GM12864 (cell line): ENCODE measurements at places on chromosomes 3 and 15.

DNA sequence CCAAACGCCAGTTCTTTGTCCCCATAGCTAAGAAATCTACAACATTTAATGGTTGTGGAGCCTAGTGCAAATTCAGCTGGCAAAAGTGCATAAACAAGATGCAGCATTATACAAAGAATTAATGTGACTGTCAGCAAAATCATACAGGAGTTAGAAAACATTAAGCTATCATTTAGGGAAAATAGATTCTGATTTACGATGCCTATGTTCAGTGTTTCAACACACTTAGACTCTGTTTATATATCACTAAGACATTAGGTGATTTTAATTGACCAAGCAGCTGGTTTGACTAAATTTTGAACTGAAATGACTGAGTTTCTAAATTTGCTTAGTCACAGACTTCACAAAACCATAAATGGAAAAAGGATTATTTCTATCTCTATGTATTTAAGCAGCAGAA, 1076.8 kb downstream of the TBL1XR1 start:
- no peak for DNase-seq

DNA sequence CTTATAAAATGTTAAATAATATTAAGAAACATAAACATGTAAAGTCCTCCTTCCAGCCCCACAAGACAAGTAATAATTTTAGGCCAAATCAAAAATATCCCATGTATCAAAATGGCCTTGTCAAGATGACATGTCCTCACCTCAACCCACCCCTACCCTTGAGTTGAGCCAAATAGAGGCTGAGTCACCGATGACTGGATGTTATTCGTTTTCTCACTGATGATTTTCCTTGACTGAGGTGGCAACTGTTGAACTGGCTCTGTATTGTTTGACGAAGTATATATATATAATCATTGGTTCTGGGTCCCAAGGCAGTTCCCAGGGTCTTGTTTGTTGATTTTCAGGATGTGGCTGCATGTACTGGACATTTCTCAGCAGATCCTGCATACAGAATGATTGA, 75.3 kb downstream of the TMEM108 start:
- DNase-seq, result no peak

- no peak for DNase-seq
Observed at GRCh38 chr3:140376136-140376889, 301.6 kb upstream of the TRIM42 start.

DNA sequence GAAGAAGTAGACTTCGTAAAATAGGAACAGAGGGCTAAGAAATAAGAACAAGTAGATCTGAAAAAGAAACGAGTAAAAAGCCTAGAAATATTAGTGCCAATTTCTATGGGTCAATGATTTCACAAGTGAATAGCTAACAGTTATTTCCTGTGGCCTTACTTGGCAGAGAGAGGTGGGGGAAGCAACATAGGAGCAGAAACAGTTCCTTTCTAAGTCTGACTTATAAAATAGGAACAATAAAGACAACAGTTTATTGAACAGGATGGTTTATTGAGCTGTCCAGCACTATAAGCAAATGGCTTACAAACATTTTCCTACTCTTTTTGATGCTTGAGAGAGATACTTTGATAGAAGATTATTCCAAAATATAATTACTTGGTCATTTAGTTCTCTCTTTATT, 37.9 kb downstream of the AGTR1 start:
- DNase-seq, result no peak

DNA sequence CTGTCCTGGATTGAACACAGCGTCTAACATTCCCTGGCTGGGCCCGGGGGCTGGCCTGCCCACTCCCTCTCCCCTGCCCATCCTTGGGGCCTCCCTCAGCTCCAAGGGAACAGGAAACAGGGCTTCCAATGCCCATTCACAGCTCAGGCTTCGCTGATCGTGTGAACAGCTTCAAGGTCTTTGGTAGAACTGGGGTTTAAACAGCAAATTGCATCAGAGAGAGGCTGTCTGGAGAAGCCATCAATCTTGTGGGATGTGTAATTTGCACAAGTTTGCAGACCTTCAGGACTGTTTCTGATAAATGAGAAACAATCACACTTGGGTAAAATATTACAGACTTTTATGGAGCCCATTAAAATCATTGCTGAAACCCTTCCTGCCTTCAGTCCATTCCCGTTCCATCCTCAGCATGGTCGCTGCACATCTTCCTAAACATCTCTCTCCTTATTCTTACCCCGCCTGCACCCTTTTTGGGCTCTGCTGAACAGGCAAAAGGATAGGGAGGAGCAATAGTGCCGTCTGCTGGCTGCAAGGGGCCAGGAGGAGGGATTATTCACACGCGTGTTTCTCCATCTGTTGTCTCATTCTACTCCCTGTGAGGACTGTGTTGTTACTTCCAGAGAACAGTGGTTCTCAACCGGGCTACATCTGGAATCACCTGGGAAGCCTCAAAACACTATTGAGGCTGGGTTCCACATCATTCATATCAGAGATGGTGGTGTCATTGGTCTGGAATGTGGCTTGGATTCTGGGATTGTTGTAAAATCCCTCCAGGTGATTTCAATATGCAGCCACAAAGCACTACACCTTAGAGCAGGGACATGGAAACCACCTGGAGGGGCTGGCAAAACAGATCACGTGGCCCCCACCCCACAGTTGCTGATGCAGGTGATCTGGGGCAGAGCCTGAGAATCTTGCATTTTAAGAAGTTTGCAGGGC, 116.3 kb downstream of the CLSTN2 start:
- no peak for DNase-seq

- DNase-seq, result no peak
Observed at GRCh38 chr3:62585861-62586260, 212.5 kb upstream of the FEZF2 start.

GRCh38 chr15:31023841-31024240, 32.4 kb upstream of the MTMR10 start:
- no peak for DNase-seq

GRCh38 chr3:111819927-111820326, 39.1 kb upstream of the PHLDB2 start:
- no peak for DNase-seq

DNA sequence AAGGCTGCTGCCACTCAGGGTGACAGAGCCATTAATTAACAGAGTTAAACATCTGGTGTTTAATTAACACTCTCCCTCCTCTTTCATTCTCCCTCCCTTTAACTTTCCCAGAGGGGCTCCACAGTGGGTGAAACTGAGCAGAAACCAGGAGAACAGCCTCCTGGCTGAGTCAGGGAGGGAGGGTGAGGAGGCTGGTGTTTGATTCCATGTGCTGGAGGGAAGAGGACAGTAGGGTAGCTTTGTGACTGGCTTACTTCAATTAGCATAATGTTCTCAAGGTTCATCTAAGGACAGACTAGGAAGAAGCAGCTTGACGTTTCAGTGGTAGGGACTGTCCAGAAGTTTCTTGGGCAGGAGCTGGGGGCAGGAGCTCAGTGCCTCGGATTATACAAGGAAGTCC, 62.8 kb downstream of the SEMA5B start:
- DNase-seq, result no peak

DNA sequence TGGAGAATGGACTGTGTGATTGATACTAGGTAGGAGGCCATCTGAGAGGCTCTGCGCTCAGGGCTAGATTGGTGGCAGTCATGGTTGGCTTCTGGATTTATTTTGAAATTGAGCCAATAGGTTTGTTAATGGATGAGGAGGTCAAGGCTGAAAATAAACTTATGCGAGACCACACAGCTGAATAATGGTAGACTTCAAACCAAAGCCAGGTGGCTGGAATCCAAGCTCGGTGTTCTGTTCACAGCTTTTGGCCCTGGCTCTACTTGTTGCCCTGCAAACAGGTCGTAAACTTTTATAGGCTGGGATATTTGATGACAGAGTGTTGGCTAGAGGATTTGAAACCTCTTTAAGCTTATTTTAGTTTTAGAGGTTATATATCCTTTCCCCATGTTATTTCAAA, 160.4 kb downstream of the CHL1 start:
- DNase-seq, result no peak

DNA sequence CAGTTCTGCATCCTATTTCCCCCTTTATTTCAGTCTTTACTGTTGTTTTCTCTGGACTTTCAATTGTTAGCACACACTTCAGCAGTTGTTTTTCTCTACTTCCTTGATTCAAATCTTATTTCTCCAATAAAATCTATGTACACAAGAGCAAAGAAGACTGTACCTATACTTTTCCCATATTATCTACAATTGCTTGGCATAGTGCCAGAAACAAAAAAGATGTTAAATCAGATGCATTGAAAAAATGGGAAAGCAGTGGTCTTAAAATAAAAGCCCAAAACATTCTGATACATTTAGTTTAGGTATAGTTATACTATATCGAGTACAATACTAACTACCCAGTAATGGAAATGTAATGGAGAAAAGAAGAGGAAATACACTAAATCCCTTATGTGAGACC, 265.1 kb downstream of the UBE2E2 start:
- no peak for DNase-seq

- no peak for DNase-seq
Observed at GRCh38 chr3:113219605-113220300, 8.4 kb downstream of the BOC start.

- DNase-seq, result no peak
Observed at GRCh38 chr15:93126599-93126998, 37.6 kb upstream of the RGMA start.

DNA sequence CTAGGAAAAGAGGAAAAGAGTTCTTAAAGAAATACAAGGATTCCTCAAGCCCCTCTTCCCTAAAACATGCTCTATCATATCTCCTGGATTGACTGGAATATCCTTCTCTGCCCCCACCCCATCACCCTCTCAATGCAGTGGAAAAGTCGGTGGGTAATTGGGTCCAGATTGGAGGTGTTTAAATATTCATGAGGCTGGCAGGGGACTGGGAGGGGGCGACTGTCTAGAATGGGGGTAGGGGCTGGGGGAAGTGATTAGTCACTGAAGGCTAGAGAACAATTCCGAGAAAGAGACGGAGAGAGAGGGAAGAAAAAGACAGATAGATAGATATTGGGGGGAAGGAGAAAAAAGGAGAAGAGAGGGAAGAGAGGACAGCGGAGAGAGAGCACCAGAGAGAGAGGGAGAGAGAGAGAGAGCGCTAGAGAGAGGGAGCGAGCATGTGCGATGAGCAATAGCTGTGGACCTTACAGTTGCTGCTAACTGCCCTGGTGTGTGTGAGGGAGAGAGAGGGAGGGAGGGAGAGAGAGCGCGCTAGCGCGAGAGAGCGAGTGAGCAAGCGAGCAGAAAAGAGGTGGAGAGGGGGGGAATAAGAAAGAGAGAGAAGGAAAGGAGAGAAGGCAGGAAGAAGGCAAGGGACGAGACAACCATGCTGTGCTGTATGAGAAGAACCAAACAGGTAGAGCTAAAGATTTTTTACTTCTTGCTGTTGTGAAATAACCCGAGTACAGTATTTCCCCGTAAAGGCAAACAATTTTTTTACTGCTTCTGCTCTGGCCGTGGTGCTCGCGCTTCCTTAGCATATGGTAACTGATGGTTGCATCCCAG, at the start of gene GAP43:
Gene GAP43 (plus strand): TSS at position 467 of the 825 bp plus-strand sequence. CDS start 180 bp downstream, at position 647.
- DNase-seq, result no peak

DNA sequence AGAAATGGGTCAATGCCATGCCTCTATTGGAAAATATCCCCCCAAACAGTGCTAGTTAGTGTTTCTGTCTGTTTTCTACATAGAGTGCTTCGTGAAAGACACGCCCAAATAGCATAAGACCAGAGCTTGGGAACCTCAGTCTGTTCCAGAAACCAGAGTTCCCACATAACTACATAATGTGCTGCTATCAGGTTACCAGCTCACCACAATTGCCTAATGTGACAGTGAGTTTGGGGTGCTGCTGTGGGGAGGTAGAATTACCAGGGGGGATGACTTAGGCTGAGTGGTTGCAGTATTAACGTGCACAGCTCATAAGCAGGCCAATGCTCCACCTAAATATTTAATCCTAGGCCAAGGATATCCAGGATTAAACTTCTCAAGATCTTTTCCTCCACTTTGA, 39.2 kb downstream of the DUT start:
- no peak for DNase-seq

- no peak for DNase-seq
Observed at GRCh38 chr15:73948982-73949381, 22.7 kb downstream of the LOXL1 start.

- no peak for DNase-seq
Observed at GRCh38 chr15:71111181-71111565, 4.1 kb upstream of the THSD4 start.

GRCh38 chr15:90259524-90259923, 5.9 kb upstream of the NGRN start:
- peak; percentile 39 for DNase-seq

DNA sequence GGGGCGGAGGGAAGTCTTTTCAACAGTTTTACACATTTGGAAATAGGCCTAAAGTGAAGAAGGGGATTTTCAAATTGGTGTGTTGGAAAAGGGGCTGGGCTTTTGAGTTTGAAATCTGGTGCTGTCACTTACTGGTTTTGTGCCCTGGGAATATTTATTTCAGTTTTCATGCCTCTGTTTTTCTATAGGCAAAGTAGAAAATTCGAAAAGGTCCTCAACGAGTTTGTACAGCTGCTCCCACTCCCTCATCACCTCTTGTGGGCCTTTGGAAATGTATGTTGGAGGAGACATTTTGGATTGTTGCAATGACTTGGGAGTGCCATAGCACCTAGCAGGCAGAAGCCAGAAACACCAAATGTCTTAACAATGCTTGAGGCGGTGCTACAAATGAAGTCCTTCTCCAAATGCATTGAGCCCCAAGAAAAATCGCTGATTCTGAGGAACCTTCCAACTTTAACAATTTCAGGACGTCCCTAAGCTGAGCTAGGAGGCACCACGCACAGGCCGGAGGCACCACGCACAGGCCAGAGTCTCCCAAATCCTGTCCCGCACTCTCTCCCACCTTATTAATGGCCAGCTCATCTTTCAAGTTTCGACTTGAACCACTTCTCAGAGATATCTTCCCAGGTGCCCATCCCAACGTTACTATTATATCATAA, 639 bp upstream of the POLR2M start:
- no peak for DNase-seq

DNA sequence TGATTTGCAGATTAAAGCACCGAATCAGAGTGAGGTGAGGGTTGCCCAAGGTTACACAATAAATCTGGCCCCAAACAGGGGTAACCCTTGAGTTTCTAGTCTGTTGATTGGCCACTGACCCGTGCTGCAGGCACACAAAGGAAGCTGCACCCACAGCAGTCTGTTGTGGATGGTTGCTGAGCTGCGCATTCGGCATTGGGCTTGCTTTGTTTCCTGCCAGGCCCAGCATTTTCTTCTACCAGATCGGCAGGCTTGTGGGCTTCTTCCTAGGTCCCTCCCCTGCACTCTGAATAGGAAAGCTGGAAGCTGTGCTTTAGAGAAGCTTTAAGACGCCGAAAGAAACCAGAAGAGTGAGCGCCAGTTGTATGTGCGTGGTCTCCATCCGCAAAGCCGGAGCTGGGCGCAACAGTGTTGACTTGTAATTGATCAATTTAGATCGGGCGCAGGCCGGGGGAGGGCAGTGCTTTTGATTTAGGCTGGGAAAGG, 12.1 kb downstream of the B3GNT5 start:
- no peak for DNase-seq

- no peak for DNase-seq
Observed at GRCh38 chr3:30437171-30437601, 169.2 kb upstream of the TGFBR2 start.

GRCh38 chr15:98076021-98076816, 115.7 kb downstream of the ARRDC4 start:
- no peak for DNase-seq

GRCh38 chr15:74790080-74790916, 8.4 kb downstream of the CSK start:
- peak; percentile 75 for DNase-seq
